NCI-H748 treated with DMSO at 0.1 percent for 48 hours (cell line): ENCODE measurements at places on chromosomes 3 and 15.

DNA sequence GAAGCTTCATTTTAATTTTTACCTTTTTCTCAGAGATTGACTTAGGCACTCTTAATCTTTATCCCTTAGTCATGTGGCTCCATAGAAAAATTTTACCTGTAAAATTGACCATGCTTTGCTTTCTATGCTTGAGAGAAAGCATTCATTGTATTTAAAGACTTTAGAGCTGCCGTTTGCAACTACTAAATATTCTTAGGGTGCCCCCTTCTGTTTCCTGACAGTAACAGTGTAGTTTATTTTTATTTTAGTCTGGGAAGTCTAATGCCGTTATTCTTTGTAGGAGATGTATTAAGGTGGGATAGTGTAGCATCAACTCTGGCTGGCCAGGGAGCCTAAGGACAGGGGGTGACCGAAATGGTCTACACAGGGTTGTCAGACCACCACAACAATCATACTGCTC lies 84.5 kb upstream of the SYNPR start:
- peak; percentile 65 for DNase-seq

- no peak for DNase-seq
Measured at GRCh38 chr15:65927545-65927944, 58.3 kb downstream of the RAB11A start.

DNA sequence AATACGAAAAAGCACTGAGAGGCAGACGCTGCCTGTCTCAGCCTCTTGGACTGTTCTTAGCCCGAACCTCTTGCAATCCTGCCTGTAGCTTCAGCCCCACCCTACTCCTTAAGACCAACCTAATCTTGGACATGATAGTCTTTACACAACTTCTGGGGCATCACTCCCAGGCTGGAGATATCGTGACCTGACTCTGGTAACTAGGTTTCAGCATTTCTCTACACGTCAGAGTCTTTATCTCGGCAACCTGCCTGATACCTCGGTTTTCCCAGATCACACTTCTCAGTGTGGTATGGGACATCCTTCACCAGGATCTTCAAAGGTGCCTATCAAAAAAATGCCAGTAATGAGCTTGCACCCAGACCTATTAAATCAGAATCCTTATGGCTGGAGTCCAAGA lies 590.2 kb upstream of the KCNMB2 start:
- no peak for DNase-seq

DNA sequence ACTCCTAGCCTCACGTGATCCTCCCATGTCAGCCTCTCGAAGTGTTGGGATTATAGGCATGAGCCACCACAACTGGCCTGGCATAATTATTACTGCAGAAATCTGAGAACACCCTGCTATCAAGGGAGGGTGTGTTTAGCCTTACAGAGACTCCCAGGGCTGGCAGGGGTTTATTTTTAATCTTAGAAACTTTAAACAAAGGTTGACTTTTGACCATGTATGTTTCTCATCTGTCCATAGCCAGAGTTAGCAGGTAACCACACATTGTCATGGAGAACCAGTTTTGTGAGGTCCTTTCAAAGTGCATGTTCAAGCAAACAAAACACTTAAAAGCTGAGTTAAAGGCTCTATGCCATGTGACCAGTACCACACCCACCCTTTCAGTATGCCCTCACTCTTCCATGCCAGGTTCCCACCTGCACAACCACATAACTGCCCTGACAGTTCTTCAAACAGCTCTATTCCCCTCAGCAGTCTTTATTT lies 11.1 kb downstream of the SIAH2 start:
- DNase-seq, result peak; percentile 10

DNA sequence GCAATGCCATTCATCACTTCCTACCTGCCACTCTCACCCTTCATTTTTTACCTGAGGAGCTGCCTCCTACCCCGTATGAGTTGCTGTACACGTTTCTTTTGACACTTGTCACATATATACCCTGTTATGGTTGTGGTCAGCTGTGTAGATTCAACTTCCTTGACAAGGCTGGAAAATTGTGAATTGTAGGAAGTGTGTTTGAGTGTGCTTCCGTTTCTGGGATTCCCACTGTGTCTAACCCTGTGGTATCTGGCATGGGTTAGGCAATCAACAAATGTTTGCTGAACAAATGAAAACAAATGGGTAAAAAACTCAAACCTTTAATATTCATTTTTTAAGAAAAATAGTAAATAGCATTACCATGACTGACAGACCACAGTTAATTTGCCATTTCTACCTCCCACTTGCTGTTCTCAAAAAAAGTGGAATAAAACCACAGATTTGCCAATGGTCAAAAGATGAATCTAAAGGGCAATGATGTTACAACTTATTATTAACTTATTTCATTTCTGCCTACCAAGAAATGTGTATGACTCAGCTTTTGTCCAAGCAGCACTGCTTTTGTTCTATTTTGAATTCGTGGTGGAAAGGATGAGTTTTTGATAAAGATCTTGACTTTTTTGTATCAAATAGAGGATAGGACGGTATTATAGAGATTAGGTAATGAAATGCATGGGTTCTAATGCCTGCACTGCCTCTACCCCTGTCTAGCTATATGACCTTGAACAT lies 404.6 kb downstream of the LPP start:
- no peak for DNase-seq

- DNase-seq, result no peak
Measured at GRCh38 chr15:23538648-23539047, 26.8 kb upstream of the MKRN3 start.

GRCh38 chr3:176321099-176321498 lies 876.2 kb downstream of the TBL1XR1 start:
- DNase-seq, result no peak

GRCh38 chr15:70385711-70386110 lies 288.0 kb upstream of the TLE3 start:
- DNase-seq, result no peak

- DNase-seq, result no peak
Measured at GRCh38 chr15:39445931-39446330, 134.9 kb upstream of the THBS1 start.

DNA sequence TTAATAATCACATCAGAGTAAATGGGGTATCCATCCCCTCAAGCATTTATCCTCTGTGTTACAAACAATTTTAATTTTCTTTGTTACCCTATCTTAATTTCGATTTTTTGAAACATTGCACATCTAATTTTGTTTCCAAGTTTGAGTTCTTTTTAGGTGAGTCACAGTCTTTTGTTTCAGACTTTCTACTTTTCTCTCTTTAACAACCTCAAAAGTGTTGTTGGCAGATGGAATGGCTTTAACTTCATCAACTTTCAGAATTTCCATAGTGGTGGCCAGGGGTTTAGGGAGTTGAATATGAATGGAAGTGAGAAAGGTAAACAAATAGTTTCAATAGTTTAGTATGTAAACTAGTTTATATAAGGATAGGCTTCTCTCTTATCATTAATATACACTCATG lies 223.0 kb upstream of the MLF1 start:
- no peak for DNase-seq

DNA sequence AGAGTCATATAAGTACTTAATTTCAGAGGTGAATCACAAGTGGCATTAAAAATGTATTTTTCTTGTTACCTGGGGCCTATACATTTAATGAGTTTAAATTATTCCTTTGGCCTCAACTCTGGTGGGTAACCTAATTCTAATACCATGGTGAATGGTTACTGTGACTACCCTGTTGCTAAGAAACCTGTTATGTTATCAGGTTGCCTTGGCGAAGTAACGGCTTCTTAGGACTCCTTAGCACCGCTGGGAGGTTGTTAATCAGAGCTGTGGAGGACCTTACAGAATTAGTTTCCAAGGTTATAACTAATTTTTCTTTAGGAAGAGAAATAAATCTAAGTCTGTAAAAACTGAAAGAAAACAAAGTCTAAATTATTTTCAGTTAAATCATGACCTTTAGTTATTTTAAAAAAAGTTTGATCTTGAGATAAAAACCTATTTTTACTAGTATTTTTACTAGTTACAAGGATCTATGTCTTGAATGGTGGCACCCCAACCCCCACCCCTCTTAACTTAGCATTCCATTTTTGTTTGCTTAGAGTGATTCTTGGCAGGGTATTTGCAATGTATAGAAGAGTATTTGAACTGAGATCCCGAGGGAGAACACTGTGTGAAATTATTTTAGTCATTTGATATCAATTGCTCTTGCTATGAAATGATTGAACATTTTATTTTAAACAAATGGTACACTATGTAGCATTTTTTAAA lies 155.5 kb downstream of the FNDC3B start:
- DNase-seq, result peak; percentile 64

DNA sequence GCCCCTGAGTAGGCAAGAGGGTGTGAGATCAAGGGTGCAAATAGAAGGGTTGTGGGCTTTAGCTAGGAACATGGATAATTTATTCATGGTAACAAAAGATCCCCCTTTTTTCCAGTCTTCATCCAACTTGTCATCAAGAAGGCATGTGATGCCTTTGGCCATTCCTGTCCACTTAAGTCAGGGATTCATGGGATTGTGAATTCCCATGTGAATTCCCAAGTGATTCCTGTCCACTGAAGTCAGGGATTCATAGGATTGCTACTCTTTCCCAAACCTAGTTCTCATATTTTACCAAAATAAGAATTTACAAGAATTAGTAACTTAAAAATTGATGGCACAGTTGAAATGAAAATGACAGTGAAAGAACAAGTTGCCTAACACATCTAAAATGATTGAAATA lies 40.8 kb downstream of the HMG20A start:
- DNase-seq, result no peak

GRCh38 chr3:56921573-56922453 lies 120.1 kb upstream of the ARHGEF3 start:
- no peak for DNase-seq

- DNase-seq, result peak; percentile 2
Measured at GRCh38 chr15:70617076-70617910, 146.1 kb downstream of the UACA start.

- DNase-seq, result no peak
Measured at GRCh38 chr15:80931721-80932512, 57.7 kb downstream of the MESD start.

- no peak for DNase-seq
Measured at GRCh38 chr15:45387380-45388007, 9.2 kb upstream of the GATM start.

- DNase-seq, result no peak
Measured at GRCh38 chr3:62672988-62673313, 202.3 kb downstream of the CADPS start.

GRCh38 chr15:40282869-40283614 lies at the start of gene ANKRD63:
TSS of gene ANKRD63 (minus strand) at chr15:40283064. CDS start at chr15:40282586, 478 bp downstream.
- no peak for DNase-seq

DNA sequence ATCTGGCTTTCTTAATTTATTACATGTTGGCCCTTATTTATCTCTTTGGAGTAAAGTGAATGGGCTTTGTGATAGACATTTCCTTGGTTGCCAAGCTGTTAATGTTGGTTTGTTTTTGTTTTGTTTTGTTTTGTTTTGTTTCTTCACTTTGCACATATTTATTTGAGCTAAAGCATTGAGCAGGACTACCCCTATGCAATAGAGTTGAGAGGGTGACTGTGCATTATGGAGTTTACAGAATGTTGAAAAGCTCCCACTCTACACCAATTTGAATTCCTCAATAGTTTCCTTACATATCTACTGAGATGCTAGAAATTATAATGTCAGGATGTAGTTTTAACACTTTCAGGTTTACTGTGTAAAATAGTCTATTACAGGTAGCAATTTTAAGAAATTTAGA lies 462.8 kb upstream of the CBLB start:
- DNase-seq, result no peak

DNA sequence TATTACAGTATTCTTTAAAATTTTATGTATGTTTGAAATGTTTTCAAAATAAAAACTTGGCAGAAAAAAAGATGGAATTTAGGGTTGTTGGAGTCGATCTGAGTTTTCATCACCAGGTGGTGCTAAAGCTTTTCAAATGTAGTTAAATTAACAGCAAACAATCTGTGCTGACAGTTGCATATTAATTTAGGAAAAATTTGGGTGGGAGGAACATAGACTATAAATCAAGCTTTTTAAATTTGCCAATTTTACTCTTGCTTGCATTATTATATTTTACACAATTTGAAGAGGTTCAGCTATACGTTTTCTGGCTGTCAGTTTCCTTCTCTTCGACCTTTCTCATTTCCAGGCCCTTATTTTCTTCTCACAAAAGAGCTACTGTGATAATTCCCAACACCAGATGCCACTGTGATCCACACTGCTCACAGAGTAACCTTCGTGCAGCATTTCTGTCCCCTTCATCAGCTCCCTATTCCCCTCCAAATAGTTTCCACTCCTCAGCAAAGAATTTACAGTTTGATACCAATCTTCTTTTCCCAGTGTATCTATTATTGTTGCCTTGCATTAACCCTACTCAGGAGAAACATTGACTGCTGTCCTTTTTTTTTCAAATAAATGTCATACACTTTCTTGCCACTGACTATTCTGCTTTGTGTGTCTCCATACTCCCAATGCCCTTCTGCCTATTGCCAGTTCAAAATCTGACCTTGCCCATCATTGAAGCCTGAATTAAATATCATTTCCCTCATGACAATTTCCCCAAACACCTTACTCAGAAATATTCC lies 53.4 kb upstream of the EIF5A2 start:
- DNase-seq, result peak; percentile 6

GRCh38 chr3:166291186-166291955 lies 454.1 kb upstream of the BCHE start:
- DNase-seq, result no peak

GRCh38 chr3:49626101-49626581 lies 48.0 kb upstream of the APEH start:
- no peak for DNase-seq

DNA sequence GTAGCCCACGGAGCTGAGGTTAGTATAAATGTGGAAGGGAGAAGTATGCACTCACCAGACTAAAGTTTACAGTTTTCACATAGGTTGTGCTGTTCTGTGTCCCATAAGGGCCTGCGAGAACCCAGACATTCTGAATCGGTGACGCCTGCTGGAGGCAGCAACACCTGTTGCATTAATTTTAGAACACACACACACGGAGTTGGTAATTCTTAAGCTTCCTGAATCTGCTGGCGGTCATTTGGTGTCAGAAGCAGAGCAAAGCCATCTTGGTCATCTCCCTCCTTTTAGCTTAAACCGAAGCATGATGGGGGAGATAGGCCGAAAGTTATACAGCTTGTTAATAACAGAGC lies 41.1 kb upstream of the AP3B2 start:
- DNase-seq, result no peak

GRCh38 chr3:118977671-118978392 lies 56.8 kb downstream of the IGSF11 start:
- DNase-seq, result no peak

- DNase-seq, result peak; percentile 13
Measured at GRCh38 chr15:51341366-51342226, at the start of gene GLDN. TSS of gene GLDN (plus strand) at chr15:51341655. CDS start at chr15:51341685, 30 bp downstream.

DNA sequence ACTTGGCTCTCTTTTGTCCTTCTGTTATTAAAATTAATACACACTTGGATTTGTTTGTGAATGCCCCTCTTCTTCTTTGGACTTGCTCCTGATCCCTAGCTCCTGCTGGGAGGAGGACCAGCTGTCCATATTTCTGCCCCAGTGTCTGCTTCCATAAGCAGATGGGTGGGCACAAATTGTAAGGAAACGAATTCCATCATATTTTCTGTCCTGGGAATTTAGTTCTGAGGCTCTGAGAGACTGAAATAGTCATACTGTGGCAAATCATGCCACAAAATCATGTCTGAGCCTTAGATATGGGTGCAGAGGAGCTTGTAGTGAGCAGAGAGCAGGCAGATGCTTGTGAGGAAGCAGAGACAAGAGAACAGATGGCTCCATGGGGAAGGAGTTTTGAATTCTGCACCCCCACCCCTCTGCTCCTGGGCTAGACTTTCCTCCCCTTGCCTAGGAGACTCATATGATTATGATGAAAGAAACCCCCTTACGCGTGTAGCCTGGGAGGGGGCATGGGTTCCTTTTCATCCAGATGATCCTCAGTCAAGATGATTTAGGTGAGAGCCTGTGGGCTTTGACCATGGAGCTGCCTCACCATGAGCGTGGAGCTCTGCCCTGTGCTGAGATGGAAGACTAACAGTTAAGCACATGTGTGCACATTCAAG lies 50.6 kb downstream of the SV2B start:
- no peak for DNase-seq

GRCh38 chr3:69510481-69511030 lies 124.7 kb upstream of the FRMD4B start:
- DNase-seq, result no peak
